ENCODE measurements at places on chromosomes 11 and 22.

DNA sequence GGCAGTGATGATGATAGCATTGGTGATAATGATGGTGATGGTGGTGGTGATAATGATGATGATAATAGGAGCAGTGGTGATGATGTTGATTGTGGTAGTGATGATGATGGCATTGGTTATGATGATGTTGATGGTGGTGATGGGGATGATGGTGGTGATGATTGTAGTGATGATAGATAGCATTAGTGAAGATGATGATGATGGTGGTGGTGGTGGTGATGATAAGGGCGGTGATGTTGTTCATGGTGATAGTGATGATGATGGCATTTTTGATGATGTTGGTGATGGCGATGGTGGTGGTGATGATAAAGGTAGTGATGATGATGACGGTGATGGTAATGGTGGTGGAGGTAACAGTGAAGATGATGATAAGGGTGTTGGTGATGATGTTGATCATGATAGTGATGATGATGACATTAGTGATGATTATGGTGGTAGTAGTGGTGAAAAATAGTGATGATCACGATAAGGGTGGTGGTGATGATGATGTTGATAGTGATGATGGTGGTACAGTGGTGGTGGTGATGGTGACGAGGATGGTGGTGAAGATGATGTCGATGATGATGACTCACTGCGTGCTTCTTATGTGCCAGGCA is 93.0 kb downstream of the MPPED1 start:
- no peak for DNase-seq

DNA sequence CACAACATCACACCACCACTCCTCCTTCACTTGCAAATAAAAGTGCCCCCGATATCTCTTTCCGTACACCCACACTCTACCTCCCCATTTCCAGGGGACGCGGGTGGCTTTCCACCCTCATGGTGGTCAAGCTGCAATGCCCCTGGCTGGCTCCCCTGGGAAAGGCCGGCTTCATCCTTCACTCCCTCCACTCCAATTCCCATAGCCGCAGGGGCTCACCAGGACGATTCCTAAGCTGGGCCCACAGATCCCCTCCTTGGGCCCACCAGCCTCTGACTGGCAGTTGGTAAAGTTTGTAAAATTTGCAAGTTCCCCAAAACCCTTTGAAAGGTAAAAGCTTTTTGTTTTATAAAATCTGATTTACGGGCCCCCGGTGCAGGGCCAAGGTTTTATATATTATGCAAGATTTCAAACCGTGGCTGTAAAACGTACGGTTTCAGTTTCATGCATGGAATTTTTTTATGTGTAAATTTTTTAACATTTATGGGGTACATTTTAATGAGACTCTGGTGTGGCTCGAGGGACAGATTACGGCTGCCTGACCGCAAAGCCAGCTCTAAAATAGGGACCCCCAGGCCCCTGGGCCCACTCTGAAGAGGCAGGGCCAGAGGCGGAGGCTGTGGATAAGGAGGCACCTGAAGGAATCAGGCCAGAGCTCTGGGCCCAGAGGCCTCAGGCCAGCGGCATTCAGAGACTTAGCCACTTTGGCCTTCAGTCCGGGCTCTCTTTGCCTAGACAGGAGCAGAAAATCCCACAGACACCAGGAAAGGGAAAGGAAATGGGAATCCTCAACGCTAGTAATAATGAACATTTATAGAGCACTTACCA is 106.5 kb downstream of the FEZ1 start:
- no peak for DNase-seq

DNA sequence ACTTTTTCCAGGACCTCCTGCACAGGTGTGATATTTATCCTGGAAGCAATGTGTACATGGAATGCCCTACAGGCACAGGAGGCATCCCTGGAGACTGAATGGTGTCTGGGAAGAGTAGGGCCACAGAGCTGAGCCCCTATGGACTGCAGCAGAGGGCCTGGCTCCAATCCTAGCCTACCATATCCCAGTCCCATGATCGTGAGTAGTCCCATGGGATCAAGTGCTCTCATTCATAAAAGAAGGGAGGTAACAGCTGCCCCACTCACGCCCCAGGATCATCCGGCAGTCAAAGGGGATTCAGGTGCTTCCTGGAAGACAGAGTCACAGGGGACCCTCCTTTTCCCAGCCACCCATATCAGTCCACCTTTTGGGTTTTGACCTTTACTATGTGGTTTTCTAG is 24.0 kb downstream of the ANKK1 start:
- DNase-seq = no peak

DNA sequence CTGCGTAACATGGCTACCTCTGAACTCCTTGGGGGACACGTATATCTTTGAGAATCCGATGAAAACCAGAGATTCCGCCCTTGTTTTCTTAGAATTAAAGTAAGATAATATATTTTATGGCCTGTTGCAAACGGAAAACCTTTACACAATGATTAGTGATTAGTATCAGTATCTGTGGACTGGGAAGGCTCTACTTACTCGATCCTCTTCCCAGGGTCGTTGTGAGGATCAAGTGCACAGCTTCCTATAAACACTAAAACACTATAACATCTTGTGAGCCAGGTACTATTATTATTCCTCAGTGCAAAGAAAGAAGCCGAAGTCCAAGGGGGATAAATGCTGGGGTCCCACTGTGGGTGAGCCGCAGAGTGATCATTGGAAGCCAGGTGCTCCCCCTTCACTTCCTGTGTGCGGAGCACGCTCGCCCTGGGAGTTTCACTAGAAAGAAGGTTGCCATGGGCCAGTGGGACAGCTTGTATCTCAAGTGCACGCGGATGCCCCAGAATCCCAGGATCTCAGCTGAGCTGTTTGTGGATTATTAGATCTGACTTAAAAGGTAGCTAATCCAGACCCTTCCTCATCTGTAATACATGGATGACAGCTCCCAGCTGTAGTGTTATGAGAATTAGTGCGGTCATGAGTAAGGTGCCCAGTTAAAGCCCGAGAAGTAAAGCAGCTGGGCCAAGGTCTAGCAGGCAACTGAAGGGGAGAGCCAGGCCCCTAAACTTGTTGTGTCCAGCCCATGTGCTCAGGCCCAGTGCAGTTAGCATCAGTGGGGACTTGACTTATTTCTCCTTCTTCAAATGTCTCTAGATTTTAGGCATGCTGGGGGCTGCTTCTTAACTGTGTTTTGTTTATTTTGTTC is 839 bp downstream of the CBY1 start:
- DNase-seq = peak; percentile 43
